ENCODE measurements at places on chromosomes 4 and X. TPM values are rescaled to one million over a fixed set of nuclear protein-coding genes. Genes with fewer than 3 reads are reported as not detected.

DNA sequence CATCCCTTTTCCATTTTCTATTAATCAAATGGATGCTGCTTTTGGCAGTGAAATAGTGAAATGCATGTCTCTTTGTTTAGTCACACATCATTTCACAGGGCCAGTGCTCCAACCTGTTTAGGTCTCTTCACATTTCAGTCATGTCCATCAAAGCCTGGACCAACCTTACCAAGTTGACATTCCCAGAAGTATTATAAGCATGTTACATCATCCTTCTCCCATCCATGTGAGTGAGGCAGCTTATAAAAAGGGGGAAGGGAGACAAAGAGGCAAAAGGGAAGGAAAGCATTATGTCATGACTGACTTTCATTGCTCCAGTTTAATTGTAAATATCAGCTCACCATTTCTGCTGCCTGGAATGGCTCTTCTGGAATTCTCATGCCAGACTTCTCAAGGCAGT lies 94.4 kb downstream of the NWD2 start:
- no peaks in the 10 kb centered on the region for H3K4me1 ChIP-seq
- H3K4me3 ChIP-seq, result no peak overlapping the region

- peaks cover 43% of the 10 kb centered on the region for H3K36me3 ChIP-seq
- H3K27ac ChIP-seq, result no peak overlapping the region
- no peaks in the 10 kb centered on the region for H3K27me3 ChIP-seq
- no peaks in the 10 kb centered on the region for H3K4me1 ChIP-seq
Measured at GRCh38 chrX:41164449-41164848, 79.2 kb downstream of the USP9X start.

- peak overlapping the region; percentile 83 for H3K4me3 ChIP-seq
- H3K27me3 ChIP-seq, result no peaks in the 10 kb centered on the region
- H3K4me1 ChIP-seq, result peaks cover 17% of the 10 kb centered on the region
- H3K27ac ChIP-seq, result no peak overlapping the region
Measured at GRCh38 chrX:56233100-56233499, 944 bp downstream of the KLF8 start.

- H3K27me3 ChIP-seq, result no peaks in the 10 kb centered on the region
- H3K4me3 ChIP-seq, result peak overlapping the region; percentile 86
- H3K36me3 ChIP-seq, result peaks cover 4% of the 10 kb centered on the region
- H3K4me1 ChIP-seq, result peaks cover 41% of the 10 kb centered on the region
- no peak for DNase-seq
Measured at GRCh38 chr4:151408380-151408629, 671 bp upstream of the FHIP1A start.

DNA sequence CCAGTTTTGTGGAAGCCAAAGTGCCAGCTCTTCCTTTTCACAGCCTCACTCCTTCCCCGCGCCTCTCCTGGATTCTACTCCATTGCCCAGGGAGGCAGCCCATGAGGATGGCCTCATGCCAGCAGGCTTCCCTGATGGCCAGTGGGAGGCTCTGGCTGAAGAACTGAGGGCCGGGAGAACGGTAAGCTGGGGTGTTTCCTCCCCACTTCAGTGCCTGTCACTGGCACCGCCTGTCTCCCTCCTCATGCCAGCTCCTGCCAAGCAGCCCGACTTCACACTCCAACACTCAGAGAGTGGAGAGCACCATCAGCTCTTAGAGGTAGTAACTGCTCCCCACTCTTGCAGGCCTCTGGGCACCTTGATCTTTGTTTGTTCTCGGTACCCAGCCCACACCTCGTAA lies 46.9 kb upstream of the STIM2 start:
- no peak for DNase-seq
- no peak overlapping the region for H3K27ac ChIP-seq
- no peak overlapping the region for H3K4me3 ChIP-seq
- H3K36me3 ChIP-seq, result 0 out of 2 replicates have a peak, but pooled peaks cover 3% of the 10 kb centered on the region
- peaks cover 22% of the 10 kb centered on the region for H3K4me1 ChIP-seq

GRCh38 chrX:107677501-107677901 lies 49.2 kb downstream of the PRPS1 start:
- no peaks in the 10 kb centered on the region for H3K36me3 ChIP-seq
- no peak overlapping the region for H3K27ac ChIP-seq
- H3K4me1 ChIP-seq, result peaks cover 30% of the 10 kb centered on the region
- no peak for DNase-seq
- H3K27me3 ChIP-seq, result peaks cover 5% of the 10 kb centered on the region

DNA sequence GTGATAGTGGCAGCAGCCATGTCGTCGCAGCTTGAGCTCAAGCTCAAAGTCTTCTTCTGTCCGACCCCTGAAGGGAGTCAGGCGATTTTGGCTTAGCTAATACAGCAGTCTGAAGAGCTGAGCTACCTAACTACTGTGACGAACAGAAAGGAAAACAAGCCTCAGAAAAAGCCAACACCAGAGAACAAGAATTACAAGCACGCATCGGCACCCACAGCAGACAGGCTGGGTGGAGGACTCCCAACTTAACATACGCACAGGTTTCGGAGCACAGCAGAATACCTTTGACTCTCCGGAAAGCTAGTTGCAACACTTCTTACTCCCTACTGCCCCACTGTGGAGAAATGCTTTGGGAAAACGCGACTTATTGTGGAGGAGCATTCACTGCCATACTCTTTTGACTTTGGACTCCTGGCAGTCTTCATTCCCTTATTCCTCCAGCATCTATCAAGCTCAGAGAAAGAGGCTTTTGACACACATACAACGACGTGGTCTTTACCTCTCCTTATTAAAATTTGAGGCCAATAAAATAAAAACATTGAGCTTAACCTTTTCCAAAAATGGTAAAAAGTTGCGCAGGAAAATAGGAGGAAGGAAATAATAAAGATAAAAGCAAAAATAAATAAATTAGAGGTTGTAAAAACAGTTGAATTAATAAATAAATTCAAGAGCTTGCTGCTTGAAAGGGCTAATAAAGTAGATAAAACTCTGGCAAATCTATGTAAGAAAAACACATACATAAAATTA lies 41.3 kb upstream of the GPC3 start:
- H3K27ac ChIP-seq, result no peak overlapping the region
- H3K27me3 ChIP-seq, result no peaks in the 10 kb centered on the region
- DNase-seq, result peak; percentile 46
- H3K4me3 ChIP-seq, result peak overlapping the region; percentile 58
- H3K4me1 ChIP-seq, result peaks cover 12% of the 10 kb centered on the region

Gene ANAPC4
- total RNA-seq, result 40.5 TPM

Gene TGIF2LX
- total RNA-seq, result not detected

Gene STPG2
- total RNA-seq, result 0.18 TPM

Data from WTC11 (cell line).